ENCODE measurements at places on chromosomes 6 and 20.

DNA sequence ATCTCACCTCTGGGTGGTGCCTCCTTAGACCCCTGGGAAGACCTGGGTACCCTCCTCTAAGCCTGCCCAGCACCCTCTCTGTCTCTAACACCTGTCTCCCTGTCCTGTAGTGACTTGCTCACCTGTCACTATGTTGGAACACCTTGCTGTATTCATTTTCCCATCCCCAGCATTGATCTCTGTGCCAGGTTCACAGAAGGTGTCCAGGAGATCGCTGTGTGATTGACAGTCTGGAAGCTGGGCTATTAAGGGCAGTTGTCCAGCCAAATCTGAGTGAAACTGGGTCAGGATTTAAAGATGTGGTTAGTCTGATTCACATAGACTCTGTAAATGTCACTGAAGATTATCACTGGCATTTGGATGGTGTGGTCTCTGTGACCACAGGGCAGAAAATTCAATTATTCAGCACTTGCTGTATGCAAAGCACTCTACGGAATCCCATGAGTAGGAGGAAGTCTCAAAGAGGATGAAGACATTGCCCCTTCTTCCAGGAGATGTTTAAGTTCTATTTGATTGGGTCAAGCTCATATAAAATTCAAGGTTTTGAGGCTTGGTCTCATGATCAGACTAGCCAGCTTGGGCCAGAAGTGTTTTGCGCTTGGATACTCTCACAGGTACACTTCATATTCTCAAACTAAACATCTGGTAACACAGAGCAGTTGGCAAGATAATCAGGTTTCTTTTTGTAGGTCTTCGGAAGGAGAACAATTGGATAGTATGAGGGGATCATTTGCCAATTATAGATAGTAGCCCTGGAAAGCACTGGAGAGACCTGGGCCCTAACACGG, 57.8 kb upstream of the TAGAP start:
- no peak for DNase-seq

DNA sequence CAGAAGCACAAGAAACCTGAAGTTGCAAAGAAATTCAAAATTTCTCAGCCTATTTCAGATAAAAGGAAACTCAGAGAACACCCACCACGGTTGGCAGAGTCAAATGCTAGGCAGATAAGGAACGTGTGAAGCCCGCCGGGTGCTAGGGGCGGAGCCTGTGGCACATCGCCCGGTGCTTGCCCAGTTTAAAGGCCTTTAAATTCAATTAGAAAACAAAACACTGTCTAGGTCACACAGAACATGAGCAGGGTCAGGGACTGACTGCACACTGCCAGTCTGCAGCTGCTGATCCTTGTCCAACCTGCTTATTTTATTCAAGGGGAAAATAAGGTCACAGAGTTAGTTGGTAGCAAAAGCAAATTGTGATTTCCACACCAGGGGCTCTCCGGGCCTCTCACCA, 75.8 kb downstream of the PSMG4 start:
- DNase-seq, result no peak

GRCh38 chr6:162385980-162386379, 341.6 kb downstream of the PRKN start:
- DNase-seq, result no peak

DNA sequence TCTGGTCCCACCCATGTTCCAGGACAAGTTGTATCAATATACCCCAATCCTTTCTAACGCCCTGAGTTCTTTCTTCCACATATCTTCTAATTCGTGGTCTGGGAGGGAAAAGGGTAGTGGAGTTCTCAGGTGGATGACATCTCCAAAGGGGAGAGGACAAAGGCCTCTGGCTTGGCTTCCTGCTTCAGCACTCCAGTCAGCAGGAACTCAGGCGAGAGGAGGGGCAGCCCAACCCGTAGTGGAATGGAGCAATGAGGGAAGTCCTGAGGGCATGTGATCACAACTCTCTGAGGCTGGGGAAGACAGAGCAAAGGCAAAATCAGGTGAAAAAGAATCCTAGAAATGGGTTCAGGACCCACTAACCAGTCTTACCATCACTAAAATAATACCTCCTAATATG, 9.6 kb upstream of the NRM start:
- DNase-seq, result peak; percentile 21

DNA sequence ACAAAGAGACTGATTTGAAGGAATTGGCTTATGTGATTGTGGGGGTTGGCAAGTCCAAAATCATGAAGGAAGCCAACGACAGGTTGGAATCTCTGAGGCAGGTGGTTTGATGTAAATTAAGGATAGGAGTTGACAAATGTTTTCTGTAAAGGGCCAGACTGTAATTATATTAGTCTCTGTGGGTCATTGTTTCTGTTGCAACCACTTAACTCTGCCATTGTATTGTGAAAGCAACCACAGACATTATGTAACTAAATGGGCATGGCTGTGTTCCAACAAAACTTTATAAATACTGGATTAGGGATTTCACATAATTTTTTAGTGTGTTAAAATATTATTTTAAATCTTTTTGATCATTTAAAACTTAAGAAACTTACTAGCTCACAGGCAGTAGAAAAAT, 199.2 kb upstream of the MYLIP start:
- DNase-seq, result no peak

- DNase-seq, result no peak
These were observed 83.3 kb downstream of the CHD6 start for GRCh38 chr20:41534842-41535241.

DNA sequence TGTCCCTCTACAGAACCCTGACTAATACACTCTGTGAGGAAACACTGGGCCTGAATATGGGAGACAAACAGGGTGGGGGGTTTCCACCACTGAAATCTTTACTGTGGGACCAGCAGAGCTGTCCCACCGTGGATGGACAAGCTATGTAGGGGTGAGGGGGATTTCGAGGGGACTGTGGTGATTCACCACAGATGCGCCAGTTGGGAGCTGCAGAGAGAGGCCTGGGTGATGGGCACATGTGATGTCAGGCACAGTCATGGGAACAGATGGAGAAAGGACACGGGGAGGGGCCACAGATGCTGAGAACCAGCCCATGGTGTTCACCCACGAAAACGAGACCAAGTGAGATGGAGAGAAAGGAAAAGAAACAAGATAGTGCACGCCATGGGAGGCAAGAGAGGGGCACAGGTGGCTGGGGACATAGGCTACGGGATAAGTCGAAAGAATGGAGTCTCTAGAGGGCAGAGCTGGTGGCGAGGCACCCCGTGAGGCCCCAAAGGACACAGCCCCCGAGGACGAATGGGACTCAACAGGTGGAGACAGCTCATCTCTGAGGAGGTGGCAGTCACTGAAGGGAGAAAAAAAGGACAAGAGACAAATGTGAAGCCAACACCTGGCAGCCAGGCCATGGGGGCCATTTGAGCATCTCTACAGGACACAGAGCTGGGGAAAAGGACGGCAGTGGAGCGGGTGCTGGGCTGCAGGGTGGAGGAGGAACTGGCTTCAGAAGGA, 10.5 kb upstream of the RAMACL start:
- DNase-seq, result no peak

GRCh38 chr6:42315991-42316970, 98.6 kb upstream of the MRPS10 start:
- DNase-seq, result no peak

GRCh38 chr20:47480239-47480638, 21.4 kb upstream of the NCOA3 start:
- no peak for DNase-seq

DNA sequence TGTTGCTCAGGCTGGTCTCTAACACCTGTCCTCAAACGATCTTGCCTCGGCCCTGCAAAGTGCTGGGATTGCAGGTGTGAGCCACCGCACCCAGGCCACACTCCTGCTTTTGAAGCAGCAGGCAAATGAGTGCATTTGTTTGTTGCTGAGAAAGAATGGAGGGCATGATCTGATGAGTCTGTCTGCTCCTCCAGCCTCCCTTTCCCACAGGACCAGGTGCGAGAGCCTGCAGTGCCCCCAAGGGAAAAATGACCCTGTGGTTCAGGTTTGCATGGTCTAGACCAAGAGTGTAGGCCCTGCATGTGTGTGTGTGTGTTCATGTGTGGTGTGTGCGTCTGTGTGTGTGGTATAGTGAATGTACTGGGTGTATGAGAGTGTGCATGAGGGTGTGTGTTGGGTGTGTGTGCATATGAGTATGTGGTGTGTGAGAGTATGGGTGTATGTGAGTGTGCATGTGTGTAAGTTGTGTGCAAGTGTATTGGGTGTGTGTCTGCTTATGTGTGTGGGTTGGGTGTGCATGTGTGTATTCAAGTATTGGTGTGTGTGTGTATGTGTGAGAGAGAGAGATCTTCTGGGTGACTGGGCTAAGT, 22.8 kb upstream of the FOXC1 start:
- no peak for DNase-seq

GRCh38 chr6:66964216-66964615, 1257.2 kb upstream of the EYS start:
- DNase-seq, result no peak

GRCh38 chr6:129102741-129103140, 219.8 kb downstream of the LAMA2 start:
- no peak for DNase-seq

DNA sequence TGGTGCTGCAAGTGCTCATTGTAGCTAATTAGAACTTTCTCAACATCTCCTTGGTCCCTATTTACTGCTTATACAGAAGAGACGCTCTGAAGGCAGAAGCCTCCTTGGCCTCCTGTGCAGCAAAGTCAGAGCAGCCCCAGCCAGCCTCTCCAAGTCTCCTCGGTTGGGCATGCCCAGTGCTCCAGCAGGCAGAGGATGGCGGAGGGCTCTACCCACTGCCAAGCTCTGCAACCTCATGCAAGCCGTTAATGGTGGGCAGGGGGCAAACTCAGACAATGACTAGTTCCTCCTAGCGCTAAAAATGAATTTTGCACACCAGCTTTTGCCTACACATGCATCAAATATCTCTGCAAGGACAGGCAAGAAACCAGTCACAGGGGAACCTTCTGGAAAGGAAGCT, 27.8 kb downstream of the NOL4L start:
- no peak for DNase-seq
